ENCODE measurements at places on chromosomes 4 and X.

DNA sequence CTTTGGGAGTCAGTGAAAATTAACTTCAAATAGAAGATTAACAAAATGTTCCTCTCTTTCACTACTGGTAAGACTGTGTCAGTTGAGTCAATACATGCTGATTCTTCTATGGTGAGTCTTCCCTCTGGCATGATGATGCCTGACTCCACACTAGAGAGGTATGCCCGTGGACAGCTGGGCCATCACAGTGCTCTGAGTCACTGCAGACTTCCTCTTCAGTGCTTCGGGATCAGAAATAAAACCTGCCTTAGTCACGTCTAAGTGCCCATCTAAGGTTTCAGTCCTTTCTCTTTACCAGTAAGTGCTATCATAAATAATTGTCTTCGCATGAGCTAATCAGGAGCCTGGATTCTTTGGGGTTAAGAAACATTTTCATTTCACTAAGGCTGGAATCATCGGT is 1.6 kb upstream of the ASB5 start:
- DNase-seq = no peak

- no peak for DNase-seq
These were observed 35.0 kb upstream of the CCKAR start for GRCh38 chr4:26525136-26525770.

GRCh38 chrX:30865015-30865414 is 24.0 kb downstream of the TAB3 start:
- no peak for DNase-seq

DNA sequence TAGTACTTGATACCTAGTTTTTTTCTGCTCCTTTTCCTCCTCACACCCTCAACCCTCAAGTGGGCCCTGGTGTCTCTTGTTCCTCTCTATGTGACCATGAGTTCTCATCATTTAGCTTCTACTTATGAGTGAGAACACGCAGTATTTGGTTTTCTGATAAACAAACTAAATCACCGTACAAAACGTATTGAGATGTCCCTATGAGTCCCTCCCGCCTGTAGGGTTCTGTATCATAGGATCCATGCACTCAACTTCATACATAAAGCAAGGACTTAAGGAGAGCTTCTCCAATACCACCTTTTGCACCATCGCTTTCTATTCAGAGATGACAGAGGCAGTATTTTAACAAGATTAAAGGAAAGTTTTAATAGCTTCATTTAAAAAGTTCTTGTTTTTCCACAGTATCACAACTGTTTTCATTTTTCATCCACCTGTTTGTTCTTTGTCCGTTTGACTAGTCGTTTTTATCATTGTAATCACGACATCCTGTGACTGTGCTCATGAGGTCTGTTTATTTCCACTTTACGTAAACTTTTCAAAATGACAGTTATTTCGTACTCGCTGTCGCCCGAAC is 457 bp upstream of the RAB9A start:
- no peak for DNase-seq

DNA sequence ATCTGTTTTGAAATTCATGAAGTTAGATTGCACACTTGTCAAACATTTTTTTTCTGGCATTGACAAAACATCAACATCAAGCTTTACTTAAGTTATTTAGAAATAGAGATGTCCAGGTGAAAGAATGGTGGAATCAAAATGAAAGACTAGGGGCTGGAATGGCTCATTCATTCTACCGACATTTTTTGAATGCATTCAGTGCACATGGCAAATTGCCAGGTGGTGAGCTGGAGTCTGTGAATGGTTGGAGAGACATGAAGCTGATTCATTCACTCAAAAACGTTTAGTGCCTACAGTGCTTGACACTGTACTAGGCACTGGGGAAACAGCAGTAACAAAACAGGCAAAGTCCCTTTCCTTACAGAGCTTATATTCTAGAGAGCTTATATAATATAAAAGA is 292.4 kb downstream of the PPP1R2C start:
- DNase-seq = no peak

DNA sequence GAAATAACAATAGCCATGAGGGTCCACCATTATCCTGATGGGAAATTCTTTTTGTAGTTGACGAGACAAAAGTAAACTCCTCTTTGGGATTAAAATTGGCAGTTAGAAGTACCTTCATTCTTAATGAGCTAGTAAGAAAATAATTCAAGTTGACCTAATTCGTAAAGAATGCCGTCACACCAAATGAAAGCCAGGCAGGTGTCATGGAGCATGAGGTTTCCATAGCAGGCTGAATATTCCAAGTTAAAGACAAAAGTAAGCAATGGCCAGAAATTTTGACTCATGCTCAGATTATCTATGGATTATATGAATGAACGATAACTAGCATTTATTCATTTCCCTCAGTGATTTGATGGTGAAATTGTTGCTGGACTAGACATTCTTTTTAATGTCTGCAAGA is 192.2 kb upstream of the FAT1 start:
- no peak for DNase-seq

- DNase-seq = no peak
These were observed 233.4 kb downstream of the PABPC4L start for GRCh38 chr4:133968174-133968573.

DNA sequence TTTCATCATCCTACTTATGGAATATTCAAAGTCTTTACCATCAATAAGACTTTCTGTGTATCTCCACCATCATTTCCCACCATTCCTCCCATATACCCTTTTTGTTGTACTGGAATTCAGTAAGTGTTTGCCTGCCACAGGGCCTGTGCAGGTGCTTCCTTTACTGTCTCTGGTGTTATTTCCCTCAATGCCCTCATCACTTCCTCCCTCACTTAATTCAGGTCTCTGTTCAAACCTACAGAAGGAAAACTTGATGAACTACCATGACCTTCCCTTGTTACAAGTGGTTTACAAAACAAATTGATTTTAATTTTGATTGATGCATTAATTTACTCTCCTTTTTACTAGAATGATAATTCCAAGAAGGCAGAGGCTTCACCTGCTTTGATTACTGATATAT is 159.5 kb upstream of the FAT4 start:
- no peak for DNase-seq

GRCh38 chr4:15920723-15921591 is 17.6 kb downstream of the FGFBP1 start:
- no peak for DNase-seq

Data from LNCaP clone FGC (cell line).